Body of pancreas (tissue), 4 donors: ENCODE measurements at places on chromosomes 3 and 15. TPM values are rescaled to one million over a fixed set of nuclear protein-coding genes. Genes with fewer than 3 reads are reported as not detected.

Gene LCTL
- not detected for total RNA-seq

Gene CYP19A1
- total RNA-seq: not detected

- H3K27ac ChIP-seq: no peak overlapping the region
- no peaks in the 10 kb centered on the region for H3K36me3 ChIP-seq
- no peak overlapping the region for H3K4me3 ChIP-seq
- no peaks in the 10 kb centered on the region for H3K27me3 ChIP-seq
- DNase-seq: no peak
These were observed 76.7 kb upstream of the STRIT1 start for GRCh38 chr3:155370198-155370597.

DNA sequence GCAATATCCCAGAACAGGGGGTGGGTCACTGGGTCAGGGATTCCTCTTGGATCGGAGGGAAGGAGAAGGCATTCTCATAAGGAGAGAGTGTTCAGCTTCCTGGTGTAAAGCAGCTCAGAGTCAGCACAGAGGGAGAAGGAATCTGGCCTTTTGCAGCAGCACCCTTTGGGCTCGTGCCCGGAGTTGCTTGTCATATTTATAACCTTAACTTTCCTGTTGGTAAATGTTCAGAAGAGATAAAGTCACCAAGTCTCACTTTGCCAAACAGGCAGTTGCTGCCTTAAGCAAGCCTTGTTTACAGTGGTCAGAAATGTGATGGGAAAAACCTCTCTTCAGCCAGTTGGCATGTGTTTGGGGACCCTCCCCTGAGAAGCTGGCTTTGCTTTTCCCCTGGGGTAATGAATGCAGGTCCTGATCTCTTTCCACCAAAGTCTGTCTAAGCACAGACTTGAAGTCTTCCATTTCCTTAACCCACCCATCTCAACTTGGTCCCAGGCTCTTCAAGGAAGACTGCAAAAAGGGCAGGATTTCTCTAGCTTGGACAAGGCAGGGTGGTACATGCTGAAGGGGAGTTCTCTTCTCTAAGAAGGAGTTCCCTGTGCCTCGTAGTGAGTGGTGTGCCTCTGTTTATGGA lies 206.9 kb upstream of the BHLHE40 start:
- peak; percentile 93 for DNase-seq
- H3K27me3 ChIP-seq: no peaks in the 10 kb centered on the region
- H3K27ac ChIP-seq: peak overlapping the region; percentile 91
- H3K4me3 ChIP-seq: no peak overlapping the region
- H3K36me3 ChIP-seq: no peaks in the 10 kb centered on the region

GRCh38 chr15:49083401-49084284 lies 37.4 kb upstream of the SECISBP2L start:
- no peak overlapping the region for H3K4me3 ChIP-seq
- no peak overlapping the region for H3K27ac ChIP-seq
- peaks cover 11% of the 10 kb centered on the region for H3K4me1 ChIP-seq
- no peaks in the 10 kb centered on the region for H3K27me3 ChIP-seq

- no peak overlapping the region for H3K27ac ChIP-seq
- no peaks in the 10 kb centered on the region for H3K4me1 ChIP-seq
- no peak for DNase-seq
These were observed 48.6 kb downstream of the NR1D2 start for GRCh38 chr3:23993556-23994243.

DNA sequence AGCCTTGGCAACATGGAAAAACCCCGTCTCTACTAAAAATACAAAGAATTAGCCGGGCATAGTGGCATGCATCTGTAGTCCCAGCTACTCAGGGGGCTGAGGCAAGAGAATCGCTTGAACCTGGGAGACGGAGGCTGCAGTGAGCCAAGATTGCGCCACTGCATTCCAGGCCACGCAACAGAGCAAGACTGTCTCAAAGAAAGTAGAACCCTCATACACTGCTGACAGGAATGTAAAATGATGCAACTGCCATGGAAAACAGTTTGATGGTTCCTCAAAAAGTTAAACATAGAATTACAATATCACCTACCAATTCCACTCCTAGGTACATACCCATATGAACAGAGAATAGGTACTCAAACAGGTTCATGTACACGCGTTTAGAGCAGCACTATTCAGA lies 158.9 kb downstream of the TBC1D5 start:
- H3K36me3 ChIP-seq: peaks cover 2% of the 10 kb centered on the region
- peaks cover 4% of the 10 kb centered on the region for H3K4me1 ChIP-seq
- no peaks in the 10 kb centered on the region for H3K27me3 ChIP-seq
- H3K27ac ChIP-seq: no peak overlapping the region
